Activated gamma-delta T cell treated with Interleukin-2 at 50 U/mL for 16 hours (primary cell): ENCODE measurements at places on chromosomes 2 and 18.

GRCh38 chr2:116511426-116511825 lies 1303.1 kb upstream of the DDX18 start:
- no peak for DNase-seq

DNA sequence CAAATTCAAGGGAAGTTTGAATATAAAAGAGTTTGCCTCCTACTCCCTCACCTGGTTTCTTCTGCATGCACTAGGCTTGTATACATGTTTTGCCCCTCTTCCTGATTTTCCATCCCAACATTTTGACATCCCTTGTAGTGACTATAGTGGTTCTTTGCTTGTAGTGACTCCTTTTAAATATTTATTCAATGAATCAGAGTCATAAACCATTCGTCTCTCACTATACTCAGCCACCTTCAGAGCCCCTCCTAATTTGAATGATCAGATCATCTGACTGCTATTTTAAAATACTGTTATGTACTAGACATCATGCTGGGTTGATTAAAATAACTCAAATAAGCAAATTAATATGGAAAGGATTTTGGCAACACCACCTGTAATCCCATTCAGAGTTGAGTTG lies 492.1 kb upstream of the PIK3C3 start:
- no peak for DNase-seq

DNA sequence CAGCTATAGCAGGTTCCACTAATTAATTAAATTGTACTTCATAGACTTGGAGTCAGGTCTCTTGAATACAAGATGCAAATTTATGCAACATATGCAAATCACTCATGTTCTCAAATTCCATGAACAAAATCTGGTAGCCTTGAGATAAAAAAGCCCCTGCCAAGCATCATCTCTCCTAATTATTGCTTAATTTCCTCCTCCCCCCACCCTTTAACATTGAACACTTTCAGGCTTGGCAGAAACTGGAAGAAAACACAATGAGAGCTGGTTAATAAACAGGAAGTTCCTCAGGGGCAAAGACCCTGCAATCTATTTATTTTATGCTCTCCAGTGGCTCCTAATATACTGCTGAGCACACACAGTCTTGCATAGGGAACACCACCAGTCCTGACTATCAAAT lies 35.6 kb upstream of the ACVR1 start:
- no peak for DNase-seq

GRCh38 chr2:232228332-232228731 lies 150.2 kb upstream of the ALPP start:
- DNase-seq: no peak

- no peak for DNase-seq
Observed at GRCh38 chr2:116733699-116734098, 1080.8 kb upstream of the DDX18 start.
